ENCODE measurements at places on chromosomes 3 and 15. TPM values are rescaled to one million over a fixed set of nuclear protein-coding genes. Genes with fewer than 3 reads are reported as not detected.

Gene COL6A5
- polyA plus RNA-seq = not detected

GRCh38 chr3:135895734-135896121 lies 69.8 kb upstream of the PPP2R3A start:
- no peak for DNase-seq

Gene HIGD2B
- polyA plus RNA-seq = not detected

Gene ZNF80
- not detected for polyA plus RNA-seq

DNA sequence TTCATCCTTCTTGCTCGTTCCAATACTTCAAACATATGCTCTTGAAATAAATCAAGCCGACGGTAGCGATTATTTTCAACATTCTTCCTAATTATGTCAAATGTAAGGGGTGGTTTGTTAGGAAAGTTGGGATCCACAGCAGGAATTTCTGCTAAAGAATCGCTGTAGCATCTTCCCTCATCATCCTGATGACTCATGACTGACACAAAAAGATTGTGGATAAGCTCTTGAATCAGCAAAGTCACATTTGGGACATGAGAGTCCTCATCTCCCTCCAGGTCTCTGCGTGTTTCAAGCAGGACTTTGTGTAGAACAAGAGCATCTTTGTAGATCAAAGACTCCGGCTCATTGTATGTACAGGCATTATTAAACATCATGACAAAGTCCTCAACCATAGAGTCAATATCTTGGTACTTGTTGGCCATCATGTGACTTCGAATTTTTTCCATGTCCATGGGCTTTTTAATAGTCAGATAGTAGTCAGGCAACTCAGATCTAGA lies 73.0 kb downstream of the UQCC5 start:
- DNase-seq = no peak

GRCh38 chr15:44956388-44956787 lies at the start of gene TERB2:
Gene TERB2, plus strand, starts transcription at chr15:44956687. Its CDS starts 32 bp downstream, at chr15:44956719.
- DNase-seq = no peak
